ENCODE measurements at places on chromosomes 1 and 21. TPM values are rescaled to one million over a fixed set of nuclear protein-coding genes. Genes with fewer than 3 reads are reported as not detected.

Gene LCE2A
- total RNA-seq: not detected

Gene IFI44
- not detected for total RNA-seq

Gene OLIG2
- 0.17 TPM for total RNA-seq

Gene PLXNA2
- 1.8 TPM for total RNA-seq

Gene LCE6A
- total RNA-seq: not detected

Gene CACNA1E
- 0.30 TPM for total RNA-seq

Gene HSD11B1
- not detected for total RNA-seq

Gene CNR2
- total RNA-seq: not detected

Gene PEAR1
- 1.2 TPM for total RNA-seq

Gene OR6K3
- not detected for total RNA-seq

Gene SEC16B
- 0.87 TPM for total RNA-seq

Gene EPS8L3
- total RNA-seq: not detected

Gene ADORA1
- 5.7 TPM for total RNA-seq

Data from H7 (cell line).